HuH-7 (cell line): ENCODE measurements at places on chromosomes 7 and 10.

DNA sequence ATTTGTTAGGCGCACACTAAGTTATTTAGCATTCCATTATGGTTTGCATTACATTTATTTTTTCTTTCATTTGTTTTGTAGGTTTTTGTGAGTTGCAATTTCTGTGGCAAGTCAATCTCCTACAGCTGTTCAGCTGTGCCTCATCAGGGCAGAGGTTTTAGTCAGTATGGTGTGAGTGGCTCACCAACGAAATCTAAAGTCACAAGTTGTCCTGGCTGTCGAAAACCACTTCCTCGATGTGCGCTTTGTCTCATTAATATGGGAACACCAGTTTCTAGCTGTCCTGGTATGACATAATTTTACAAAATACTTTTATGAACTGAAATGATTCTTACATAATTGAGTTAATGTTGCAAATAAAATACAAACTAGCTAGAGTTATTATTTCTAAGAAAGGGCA lies 29.5 kb downstream of the MIOS start:
- DNase-seq = no peak

DNA sequence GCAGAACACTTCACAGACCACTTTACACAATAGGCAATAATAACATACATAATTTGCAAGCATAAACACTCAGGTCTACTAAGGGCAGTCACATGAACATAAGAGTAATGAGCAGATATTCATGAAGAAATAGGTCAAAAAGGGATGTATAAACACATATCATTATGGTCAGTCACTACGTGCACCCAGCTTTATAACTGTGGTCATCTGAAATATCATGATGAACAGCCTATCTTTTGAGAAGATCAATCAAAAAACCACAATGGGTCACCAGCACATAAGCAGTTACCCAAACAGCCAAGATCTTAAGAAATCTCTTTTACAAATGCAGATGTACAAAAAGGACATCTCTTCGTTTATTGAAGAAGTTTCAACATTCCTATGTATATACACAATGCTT lies 35.5 kb upstream of the DRGX start:
- DNase-seq = no peak

DNA sequence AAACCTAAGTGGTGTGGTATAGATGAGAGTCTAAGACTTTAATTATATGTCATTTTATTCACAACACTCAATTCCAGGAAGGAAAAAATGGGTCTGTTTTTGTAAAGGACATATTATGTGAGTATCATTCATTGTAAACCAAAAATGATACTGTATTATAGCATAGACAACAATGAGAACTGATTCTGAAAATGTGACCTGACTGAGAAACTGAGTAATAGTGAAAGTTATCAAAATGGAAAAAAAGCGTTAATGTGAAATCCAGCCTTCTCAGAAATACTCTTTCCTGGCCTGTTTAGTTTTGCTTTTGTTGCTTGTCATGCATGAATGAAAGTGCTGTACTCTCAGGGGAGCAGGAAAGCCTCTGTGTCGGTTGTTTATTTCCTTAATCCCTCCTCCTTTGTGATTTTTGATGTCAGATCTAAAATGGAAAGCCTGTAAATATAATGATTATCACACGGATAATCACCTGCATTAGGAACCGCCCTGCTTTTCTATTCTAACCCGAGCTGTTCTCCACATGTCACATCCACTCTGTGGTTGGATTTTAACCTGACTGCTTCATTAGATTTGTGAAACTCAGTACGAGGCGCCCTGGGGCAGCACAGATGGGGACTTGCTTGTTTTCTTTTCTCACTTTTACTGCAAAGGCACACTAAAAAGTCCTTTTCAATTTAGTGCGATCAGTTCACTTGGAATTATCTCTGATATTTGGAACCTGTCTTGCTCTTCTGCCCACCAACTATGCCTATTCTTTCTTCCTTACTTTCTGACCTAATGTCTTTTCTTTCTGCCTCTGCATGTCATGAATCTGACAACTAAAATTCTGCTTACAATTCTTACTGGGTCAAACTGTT lies 240.9 kb upstream of the KAT6B start:
- no peak for DNase-seq

DNA sequence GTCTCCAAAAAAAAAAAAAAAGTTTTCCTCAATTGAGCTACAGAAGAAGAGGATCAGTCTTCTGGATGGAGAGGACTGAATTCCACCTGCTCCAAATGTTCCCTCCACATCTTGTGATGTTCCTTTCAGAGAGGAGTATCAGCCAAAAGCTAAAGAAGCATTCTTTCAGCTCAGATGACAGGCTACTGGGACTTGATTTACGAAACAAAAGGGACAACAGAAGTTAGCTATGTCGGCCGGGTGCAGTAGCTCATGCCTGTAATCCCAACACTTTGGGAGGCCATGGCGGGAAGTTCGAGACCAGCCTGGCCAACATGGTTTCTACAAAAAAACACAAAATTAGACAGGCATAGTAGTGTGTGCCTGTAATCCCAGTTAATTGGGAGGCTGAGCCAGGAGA lies 7.4 kb downstream of the DAGLB start:
- no peak for DNase-seq

DNA sequence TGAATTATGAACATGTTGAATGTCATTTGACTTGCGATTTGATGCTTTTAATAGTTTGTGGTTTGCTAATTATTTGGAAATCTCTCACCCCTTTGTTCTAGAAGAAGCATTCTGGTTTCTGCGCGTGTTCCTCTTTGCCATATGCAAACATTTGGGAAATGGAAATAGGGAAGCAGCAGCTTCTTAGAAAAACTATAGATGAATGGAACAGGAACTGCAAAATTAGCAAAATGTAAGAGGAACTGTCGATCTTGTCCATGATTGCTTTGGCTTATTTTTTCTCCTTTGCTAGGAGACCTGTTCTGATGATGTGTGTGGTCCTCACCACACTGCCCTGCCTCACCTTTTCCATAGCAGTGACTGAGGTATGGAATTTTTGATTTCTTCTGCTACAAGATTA lies 19.0 kb downstream of the TMEM236 start:
- DNase-seq = no peak

DNA sequence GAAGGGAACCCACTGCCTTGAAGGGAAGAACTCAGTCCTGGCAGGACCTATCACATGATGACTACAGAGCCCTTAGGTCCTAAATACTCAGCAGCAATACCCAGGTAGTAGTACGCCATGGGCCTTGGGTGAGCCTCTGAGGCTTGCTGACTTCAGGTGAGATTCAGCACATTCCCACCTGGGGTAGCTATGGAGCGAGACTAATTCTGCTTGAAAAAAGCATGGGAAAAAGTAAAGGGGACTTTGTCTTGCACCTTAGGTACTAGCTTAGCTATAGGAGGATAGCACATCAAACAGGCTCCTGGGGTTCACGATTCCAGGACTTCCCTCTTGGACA lies 98.2 kb upstream of the MEOX2 start:
- DNase-seq = no peak

DNA sequence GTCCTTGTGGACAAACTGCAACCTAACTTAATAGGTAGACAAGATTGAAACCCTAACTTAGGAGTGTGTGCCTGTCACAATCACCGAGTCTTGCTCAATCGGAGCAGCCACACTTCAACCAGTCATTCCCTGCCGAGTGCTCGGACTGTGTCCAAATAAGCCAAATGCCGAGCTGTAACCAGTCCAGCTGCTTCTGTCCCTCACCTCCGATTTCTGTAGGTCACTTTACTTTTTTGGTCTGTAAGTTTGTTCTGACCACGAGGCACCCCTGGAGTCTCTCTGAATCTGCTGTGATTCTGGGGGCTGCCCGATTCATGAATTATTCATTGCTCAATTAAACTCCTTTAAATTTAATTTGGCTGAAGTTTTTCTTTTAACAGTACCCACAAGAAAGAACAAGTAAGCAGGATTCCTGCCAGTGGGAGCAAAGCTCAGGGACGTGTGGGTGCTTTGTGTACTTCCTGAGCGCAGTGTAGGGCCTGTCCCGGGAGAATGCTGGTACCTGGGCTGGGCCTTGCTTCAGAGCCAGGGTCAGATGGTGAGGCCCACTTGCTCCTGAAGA lies 140.1 kb downstream of the ACTR3B start:
- peak; percentile 40 for DNase-seq

- no peak for DNase-seq
These were observed 94.8 kb downstream of the CCDC71L start for GRCh38 chr7:106566196-106566595.

DNA sequence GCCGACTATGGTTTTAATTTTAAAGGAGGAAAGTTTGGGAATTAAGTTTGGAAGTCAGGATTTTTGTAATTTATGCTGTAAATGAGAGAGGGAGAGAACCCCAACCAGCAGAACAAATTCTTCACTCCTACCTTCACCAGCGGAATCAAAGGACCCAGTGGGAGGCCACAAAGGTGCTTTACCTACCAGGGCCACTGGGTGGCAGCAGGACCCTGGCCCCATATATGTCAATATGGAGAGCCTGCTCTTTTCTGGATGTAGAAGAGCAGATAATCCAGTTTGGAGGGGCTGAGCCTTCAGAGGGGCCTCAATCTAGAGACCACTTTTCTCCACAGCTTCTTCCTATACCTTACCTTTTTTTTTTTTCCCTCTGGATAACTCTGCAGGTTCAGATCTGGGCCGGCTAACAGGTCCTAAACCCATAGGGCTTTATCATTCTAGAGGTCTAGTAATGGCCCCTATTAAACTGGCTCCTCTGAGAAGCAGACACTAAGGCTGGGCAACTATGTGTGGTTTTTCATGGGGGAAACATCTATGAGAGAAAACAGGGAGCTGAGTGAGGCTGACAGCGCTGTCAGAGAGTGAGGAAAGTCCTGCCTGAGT lies 8.5 kb upstream of the SCD start:
- peak; percentile 68 for DNase-seq

- DNase-seq = no peak
These were observed 268.4 kb upstream of the SLC26A5 start for GRCh38 chr7:103714376-103714927.

DNA sequence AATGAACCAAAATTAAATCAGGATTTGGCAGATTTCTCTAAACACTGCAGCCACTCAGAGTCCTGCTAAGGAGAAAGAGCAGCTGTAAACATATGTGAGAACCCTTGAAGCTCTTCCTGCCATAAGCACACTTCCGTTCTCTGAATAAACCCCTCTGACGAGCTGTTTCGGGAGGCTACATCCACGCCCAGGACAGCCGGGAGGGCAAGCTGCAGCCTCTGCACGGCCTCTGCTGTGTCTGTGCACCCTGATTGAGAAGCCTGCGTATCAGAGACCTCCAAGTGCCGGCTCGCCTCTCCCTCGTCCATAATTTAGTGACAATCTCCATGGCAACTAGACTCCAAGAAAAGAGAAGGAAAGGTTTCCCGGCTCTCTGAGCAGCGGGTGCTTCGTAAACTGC lies 114.4 kb downstream of the PTPRN2 start:
- DNase-seq = no peak

- DNase-seq = no peak
These were observed 207.5 kb downstream of the BBS9 start for GRCh38 chr7:33336820-33337219.

- DNase-seq = no peak
These were observed 7.9 kb downstream of the DLX6 start for GRCh38 chr7:97013134-97013844.

GRCh38 chr7:23593706-23594105 lies 3.5 kb upstream of the CCDC126 start:
- DNase-seq = no peak

- no peak for DNase-seq
These were observed 1.7 kb downstream of the DIP2C start for GRCh38 chr10:687583-688311.
